ENCODE measurements at places on chromosomes 1 and 21. TPM values are rescaled to one million over a fixed set of nuclear protein-coding genes. Genes with fewer than 3 reads are reported as not detected.

DNA sequence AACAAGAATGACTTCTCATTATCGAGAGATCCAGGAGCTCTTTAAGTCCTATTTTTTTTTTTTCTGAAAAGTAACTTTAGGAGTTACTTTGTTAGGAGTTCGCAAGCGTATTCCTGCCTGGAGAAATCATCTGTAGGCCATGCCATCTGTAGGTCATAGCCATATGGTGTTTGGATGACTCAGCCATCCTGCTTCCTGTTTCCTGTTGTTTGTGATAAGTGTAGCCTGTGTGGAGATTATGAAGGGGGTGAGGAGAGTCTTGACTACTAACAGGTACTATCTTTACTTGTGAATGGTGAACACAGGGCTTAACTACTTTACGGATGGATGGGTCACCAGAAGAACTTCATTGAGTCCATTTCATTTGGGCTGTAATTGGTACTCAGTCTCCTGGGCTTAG lies 327.2 kb downstream of the PTPRU start:
- no peak for ATAC-seq

GRCh38 chr1:242525769-242526168 lies 1.3 kb upstream of the PLD5 start:
- no peak for ATAC-seq

PRKACB gene
- total RNA-seq, result 25.5 TPM

DNA sequence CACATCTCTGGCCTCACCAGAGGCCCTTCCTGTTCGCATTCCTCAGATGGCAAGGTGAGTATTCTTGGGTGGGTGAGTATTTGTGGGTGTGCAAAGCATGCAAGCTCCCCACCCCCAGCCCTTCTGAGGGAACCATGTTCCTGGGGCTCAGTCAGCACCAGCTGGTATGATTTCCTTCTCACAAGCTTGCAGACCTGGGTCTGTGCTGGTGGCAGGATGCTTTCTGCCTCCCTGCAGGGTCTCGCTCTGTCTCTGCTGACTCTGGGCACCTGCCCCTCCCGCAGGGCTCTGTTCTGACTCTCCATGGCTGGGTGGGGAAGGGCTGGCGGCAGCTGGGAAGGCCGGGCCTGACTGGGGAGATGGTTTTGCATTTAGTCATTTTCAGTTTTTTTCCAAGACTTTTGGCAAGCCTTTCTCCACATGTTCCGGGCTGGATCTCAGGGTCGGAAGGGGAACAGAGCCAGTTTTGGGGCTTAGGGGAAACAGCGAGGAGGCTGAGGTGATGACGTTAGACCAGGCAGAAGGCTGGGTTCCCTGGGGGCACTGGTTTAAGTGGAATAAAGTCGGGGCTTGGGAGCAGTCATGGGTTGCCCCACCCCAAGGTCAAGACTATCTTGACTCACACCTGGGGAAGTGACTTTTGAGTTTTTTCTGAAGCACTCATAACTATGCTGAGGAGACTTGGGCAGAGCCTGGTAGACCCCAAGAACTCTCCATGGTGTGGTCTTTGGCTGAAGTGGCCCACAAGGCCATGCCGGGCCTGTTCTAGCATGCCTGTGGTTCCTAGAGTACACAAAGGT lies 6.2 kb downstream of the RASSF5 start:
- no peak for ATAC-seq

- ATAC-seq, result peak; percentile 33
Observed at GRCh38 chr21:14361958-14362357, 21.0 kb downstream of the HSPA13 start.

CFAP45 gene
- 1.2 TPM for total RNA-seq

- peak; percentile 66 for ATAC-seq
Observed at GRCh38 chr1:64745181-64745985, 508 bp downstream of the RAVER2 start.

DNA sequence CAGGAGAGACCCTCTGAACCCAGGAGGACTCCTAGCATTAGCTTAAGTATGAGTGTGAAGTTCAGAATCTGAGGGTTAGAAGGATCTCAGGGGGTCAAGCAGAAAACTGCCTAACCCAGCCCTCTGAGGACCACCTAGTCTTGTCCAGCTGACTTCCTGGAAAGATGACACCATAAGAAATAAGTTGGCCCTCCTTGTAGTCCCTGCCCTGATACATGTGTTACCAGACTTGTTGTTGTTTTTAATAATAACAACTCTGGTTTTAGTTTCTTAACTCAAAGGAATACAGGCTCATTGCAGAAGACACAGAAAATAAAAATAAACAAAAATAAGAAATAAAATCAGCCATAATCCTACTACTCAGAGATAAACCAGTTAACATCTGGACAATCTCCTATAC lies 21.8 kb upstream of the SARS1 start:
- no peak for ATAC-seq

BMP8A gene
- 0.38 TPM for total RNA-seq

DNA sequence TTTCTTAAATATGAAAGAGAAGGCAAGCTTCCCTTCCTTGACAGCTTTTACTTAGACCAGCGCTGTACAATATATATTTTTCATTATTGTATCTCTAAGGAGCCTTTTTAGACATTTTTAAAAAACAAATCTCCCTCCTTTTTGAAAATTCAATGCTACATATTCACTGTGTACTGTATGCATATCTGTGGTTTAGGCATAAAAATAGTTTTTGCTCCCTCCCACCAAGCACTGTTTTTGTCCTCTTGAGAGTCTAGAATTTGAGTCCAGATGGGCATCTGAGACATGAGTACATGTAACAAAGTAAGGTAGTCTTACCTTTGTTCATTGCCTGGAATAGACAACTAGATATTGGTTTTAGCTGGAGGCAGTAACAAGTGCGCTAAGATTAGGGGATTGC lies 488.5 kb upstream of the RUNX1 start:
- no peak for ATAC-seq

DNA sequence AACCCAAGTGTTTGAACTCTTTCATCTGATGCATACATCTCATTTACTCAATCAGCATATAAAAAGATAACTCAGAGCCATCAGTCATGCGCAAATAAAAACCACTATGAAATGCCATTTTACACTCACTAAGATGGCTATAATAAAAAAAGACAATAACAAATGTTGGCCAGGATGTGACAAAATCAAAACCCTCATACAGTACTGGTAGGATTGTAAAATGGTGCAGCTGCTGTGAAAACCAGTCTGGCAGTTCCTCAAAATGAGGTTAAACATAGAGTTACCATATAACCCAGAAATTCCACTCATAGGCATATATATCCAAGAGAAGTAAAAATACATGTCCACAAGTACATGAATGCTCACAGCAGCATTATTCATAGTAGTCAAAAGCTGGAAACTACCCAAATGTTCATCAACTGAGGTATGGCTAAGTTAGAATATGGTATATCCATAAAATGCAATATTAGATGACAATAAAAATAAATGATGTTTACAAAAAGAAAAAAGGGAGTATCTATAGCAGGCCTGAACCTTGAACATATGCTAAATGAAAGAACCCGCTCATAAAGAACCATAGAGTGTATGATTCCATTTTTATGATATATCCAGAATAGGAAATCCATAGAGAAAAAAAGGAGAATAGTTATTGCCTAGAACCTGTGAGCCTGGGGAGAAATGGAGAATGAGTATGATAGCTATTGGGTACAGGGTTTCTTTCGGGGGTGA lies 265.1 kb downstream of the SIPA1L2 start:
- ATAC-seq, result no peak

DNA sequence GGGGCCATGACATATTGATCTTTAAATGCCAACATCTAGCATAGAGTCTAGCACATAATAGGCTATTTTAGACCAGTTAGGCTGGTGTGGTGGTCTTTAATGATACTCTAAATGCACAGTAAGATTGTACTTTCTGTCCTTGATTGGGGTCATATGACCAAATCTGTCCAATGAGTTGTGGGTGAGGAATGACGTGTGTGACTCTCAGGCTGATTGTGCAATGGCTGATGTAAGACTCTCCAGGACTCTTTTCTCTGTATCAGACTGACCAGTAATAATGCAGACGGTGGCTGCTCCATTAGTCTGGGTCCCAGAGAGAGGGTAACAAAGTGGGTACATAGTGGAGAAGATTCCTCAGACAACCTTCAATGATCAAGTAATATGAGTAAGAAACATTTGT lies 541.6 kb upstream of the CAMK1G start:
- peak; percentile 69 for ATAC-seq

DNA sequence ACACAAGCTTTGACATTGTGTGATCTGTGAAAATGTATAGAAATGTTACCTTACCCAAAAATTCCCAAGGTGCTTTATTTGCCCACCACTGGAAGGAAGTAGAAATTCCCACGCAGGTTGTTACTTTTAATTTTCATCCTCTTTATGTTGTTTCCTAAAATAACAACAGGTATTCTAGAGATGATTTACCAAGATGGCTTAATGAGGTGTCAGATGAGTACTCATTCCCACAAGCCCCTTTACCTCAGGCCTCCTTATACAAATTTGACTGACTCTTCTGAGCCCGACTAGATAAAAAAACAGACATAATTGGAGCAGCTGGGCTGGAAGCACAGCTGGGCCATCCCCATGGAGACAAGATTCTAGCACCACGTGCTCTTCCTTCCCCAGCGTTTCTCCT lies 114.6 kb downstream of the LIPI start:
- no peak for ATAC-seq

DNA sequence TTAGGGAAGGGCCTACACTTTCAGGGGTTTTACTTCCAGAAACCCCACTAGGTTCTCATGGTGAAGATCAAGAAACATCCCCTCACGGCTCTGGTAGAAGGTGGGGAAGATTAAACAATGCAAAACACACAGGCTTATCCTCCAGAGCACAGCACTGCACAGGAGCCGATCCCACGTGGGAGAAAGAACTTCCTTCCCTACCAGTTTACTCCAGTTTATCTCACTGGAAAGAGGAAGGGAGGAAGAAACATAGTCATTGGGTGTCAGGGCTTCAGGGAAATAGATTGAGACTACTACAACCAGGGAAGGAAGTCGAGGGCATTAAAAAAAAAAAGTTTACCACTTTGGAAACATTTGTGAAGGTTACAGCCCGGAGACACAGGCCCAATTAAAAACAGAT lies 164.4 kb downstream of the NTPCR start:
- no peak for ATAC-seq

GRCh38 chr1:47181095-47181954 lies 8.5 kb downstream of the PDZK1IP1 start:
- no peak for ATAC-seq

- ATAC-seq, result peak; percentile 13
Observed at GRCh38 chr1:156656806-156657740, 15.2 kb downstream of the BCAN start.

FBXO2 gene
- 3.0 TPM for total RNA-seq

CYP4B1 gene
- 0.13 TPM for total RNA-seq

KRTAP15-1 gene
- total RNA-seq, result not detected

DNA sequence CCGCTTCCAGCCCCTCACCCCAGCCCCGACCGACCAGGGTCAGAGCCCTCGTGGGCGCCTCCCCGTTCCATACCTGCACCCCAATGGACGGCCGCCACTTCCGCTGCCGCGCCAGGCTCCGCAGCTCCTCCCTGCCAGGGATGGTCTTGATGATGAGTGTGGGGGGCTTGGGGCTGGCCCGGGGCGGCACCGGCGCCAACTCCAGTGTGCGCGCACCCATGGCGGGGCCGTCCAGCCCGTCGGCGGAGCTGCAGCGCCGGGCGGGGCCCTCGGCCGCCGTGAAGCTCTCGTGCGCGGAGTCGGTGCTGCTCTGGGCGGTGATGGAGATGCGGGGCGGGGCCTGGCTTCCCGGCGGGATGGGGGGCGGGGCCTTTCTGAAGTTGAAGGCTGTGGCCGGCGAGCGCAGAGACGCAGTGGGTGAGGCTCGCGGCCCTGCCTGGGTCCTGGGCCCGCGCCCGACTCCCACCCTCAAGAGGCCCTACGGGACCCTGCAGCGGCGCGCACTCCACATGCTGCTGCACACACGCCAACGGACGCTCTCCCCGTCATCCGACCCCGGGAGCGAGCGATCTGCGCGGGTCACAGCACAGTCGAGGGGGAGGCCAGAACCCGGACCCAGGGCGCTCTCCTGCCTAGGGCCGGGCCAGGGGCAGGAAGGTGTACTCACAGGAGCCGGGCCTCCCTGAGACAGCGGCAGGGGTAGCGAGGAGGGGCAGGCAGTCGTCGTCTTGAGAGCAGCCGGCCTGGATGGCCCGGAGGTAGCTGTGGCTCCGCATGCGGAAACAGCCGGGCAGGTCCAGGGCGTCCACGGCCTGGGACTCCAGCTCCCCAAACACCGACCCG lies 26.1 kb upstream of the SMIM12 start:
- ATAC-seq, result peak; percentile 97
